ENCODE measurements at places on chromosomes 16 and 17.
A peak's percentile ranks its signal among the peaks of the same experiment; 100 is the strongest.

DNA sequence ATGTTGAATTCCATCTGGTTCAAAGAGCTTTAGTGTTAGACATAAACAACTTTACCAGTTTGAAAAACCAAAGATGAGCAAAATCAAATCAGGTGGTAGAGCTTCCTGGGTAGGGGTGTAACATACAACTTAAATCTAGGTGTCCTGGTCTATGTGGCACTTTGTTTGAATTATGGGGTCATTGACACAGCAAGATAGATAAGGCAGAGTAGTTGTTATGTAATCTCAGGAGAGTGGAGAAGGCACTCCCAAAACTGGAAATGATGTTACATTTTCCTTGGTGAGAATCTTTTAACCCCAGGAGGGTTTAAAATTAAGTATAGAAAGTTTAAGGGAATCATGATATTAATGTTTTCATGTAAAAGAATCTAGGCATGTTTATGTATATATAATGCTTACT lies 31.9 kb downstream of the CCDC42 start:
- no peak for DNase-seq

- no peak for DNase-seq
Measured at GRCh38 chr16:56389554-56389953, 35.8 kb downstream of the AMFR start.

DNA sequence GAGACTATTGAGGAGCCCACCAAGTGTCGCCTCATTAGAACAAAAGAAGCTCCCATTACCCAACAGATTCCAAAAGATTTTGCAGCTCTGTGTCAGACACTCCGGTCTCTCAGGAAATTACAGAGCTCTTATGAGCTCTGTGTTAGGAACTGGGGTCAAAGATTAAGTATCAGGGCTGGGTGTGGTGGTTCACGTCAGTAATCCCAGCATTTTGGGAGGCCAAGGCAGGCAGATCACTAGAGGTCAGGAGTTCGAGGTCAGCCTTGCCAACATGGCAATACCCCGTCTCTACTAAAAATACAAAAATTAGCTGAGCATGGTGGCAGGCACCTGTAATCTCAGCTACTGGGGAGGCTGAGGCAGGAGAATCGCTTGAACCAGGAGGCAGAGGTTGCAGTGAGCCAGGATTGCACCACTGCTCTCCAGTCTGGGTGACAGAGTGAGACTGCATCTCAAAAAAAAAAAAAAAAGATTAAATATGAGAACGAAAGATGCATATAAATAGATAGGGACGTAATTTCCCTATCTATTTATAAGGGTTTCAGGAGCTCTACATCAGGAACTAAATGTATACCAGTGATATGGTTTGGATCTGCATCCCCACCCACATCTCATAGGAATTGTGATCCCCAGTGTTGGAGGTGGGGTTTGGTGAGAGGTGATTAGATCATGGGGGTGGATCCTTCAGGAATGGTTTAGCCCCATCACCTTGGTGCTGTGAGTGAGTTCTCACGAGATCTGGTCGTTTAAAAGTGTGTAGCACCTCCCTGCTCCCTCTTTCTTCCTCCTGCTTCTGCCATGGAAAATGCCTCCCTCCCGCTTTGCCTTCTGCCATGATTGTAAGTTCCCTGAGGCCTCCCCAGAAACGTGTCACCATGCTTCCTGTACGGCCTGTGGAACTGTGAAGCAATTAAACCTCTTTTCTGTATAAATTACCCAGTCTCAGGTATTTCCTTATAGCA lies 111.4 kb downstream of the PRKCA start:
- no peak for DNase-seq

GRCh38 chr16:20833086-20833485 lies 26.8 kb downstream of the REXO5 start:
- DNase-seq: no peak

DNA sequence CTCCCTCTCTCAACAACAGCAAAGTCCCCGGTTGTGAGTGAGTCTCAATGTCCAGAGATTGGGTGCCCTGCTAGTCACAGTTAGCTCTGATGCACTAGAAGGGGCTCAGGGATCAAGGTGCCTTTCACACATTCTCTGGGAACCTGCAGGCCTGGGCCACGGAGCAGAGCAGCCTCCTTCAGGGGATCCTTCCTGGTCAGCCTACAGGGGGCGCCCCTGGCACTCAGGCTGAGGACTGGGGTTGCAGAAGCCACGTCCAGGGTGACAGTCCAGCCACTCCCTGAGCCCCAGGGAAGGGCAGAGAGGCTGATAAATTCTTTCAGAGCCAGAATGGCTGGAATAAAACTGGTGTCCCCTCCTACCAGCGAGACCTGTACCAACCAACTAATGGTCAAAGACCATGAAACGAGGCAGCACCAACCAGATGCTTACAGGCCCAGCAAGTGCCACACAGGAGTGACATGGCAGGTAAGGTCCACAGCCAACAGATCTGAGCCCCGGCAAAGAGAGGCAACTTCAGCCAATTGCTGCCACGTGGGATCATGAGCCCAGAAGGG lies 43.5 kb downstream of the ST3GAL2 start:
- peak; percentile 55 for DNase-seq

DNA sequence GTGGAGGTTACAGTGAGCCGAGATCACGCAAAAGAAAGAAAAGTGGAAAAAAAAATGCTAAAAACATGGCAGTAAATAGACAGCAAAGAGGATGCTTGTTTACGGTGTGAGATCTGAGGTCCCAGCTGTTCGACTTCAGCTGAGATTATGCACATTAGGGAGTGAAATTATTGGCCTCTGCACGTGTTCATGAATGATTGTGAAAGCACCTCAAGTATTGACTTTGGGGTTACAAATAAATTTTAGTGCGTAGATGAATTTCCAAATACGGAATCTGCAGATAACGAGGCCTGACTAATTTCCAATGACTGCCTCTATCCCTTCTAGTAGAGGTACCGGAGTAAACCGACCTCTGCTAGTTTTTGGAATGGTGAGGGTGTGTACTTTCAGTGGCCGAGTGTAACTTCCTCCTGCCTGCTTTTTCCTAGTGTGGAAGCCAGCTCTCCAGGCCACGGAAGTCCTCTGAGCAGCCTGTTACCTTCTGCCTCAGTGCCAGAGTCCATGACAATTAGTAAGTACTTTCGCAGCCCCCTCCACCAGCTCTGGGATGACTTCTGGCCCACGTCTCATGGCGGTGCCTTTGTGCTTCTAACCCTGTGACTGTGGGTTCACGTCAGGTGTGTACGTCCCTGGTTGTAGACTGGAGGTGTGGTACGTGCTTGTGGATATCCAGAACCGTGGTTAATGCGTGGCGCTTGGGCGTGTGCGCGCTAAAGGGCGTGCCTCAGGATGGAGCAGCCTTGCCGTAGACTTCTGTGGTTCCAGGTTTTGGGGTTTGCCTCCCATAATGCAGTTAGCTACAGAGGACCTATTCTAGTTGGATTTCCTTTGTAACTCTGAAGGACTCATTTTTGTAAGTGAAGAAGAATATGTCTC lies 102.1 kb downstream of the SNX29 start:
- no peak for DNase-seq

DNA sequence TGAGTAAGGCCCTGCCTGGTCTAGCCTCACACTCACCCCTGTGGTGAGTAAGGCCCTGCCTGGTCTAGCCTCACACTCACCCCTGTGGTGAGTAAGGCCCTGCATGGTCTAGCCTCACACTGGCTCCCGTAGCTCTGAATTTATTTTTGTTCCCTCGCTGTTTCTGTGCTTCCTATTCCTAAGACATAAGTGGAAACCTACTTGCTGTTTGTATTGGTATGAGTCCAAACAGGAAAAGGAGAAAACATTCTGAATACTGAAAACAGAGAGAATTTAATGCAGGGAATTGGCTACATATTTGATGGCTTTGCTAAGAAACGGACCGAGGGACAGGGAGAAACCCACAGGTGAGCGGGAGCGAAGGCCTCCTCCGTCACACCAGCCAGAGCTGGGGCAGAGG lies 267.8 kb downstream of the FOXL1 start:
- no peak for DNase-seq

GRCh38 chr16:70162041-70162451 lies 11.5 kb upstream of the CLEC18C start:
- no peak for DNase-seq

GRCh38 chr16:21568502-21569189 lies 30.7 kb upstream of the METTL9 start:
- DNase-seq: no peak

- no peak for DNase-seq
Measured at GRCh38 chr17:73482894-73483293, 161.4 kb downstream of the SDK2 start.

DNA sequence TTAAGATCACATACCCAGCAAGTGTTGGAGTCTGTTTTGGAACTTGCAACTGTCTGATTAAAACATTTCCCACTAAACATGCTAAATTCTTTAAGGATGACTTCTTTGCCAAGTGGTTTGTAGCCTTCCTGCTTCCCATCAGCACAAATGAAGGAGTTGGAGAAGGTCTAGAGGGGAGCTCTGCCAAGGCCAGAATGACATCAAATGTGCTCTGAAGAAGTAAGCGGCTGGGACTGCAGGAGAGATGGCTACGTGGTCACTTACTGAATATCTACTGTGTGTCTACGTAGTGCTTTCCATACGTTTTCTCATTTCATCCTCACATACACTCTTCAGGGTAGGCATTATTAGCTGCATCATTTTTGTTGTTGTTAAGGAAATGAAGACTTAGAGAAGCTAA lies 135.7 kb upstream of the NLRP1 start:
- DNase-seq: no peak

- no peak for DNase-seq
Measured at GRCh38 chr17:20935740-20936139, 107.1 kb downstream of the USP22 start.

GRCh38 chr17:31693433-31694220 lies 165.4 kb downstream of the COPRS start:
- no peak for DNase-seq

DNA sequence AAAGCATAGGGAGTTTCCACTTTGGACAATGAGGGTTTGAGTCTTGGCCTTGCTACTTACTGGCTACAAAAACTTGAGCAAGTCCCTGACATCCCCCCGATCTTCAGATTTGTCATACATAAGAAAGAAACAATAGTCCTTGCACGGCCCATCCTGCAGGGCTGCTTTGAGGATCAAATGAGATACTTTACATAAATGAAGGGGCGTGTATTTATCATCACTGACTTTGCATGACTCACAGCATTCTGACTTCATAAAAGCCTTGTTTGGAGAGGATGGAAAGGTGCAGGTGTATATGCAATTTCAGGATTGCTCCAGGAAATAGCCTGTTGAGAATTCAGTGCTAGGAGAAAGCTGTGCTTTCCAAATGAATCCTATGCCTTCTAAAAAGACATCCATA lies 465.0 kb upstream of the MAF start:
- no peak for DNase-seq

DNA sequence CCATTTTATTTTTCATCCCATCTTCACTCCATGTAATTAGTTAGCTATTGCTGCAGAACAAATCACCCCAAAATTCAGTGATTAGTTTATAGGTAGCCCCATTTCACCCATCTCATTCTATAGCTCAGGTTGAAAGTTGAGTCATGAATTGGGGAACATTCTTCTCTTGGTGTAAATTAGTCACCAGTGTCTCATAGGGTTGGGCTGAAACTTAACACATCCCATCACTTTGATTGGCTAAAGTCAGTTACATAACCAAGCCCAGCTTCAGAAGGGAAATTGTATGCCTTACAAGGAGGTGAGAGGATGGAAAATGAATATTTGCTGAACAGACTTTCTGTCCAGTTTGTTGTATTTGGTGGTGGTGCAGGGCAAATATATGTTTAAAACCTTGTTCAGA lies 477.5 kb downstream of the WWOX start:
- DNase-seq: no peak

DNA sequence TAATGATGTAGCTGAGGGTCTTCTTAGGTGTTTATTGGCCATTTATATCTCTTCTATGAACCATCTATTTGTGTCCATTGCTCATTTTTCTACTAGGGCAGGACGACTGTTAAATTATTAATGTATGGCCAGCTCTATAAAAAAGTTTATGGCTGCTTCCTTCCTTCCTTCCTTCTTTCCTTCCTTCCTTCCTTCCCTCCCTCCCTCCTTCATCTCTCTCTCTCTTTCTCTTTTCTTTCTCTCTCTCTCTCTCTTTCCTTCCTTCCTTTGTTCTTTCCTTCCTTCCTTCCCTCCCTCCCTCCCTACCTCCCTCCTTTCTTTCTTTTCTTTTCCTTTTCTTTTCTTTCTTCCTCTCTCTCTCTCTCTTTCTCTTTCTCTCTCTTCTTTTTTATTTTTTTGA lies 17.2 kb upstream of the NDEL1 start:
- DNase-seq: no peak

GRCh38 chr16:49664221-49665215 lies 191.4 kb downstream of the ZNF423 start:
- DNase-seq: peak; percentile 70

- no peak for DNase-seq
Measured at GRCh38 chr16:59881376-59881775, 1147.3 kb upstream of the GOT2 start.

DNA sequence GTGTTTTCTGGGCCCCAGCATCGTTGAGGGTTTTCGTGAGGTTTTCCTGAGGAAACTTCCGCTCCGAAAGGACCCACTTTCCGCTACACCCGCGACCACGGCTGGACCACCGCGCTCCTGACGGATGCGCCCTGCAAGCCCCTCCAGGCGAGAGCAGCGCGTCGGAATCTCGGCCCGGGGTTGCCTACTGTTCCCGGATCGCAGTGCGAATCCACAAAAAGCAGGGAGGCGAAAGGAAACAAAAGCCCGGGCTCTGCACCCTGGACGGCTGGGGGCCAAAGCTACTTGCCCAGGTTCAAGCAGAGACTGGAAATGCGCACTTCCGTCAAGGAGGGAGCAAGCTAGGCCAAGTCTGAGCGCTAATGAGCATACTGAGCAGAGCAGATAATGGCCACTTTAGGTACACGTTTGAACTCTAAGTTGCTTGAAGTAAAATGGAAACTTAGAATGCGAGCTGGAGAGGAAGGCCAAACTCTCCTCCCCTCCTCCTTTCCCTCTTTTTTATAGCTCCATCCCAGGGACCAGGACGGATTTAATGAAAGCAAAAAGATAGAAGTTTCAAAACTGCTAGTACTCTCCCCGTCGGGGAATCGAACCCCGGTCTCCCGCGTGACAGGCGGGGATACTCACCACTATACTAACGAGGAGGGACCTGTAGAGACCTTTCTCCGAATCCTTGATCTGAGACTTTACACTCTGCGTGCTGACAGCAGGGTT lies 11.4 kb upstream of the AURKB start:
- peak; percentile 84 for DNase-seq

DNA sequence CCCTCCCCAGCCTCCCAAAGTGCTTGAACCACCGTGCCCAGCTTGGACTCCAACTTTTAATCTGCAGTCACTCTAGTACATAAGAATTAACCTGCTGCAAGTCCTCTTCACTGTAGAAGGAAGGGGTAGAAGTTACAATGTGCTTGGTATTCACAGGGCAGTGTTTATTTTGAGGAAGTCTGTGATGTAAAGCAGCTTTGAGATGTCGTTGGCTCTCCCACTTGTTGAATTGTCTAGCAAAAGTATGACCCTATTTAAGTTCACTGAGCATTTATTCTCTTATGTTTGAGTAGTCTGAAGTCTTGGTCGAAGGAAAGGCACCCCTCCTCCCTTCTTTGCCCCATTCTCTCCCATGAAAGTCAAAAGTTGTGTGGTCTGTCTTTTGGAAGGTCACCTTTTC lies 28.2 kb downstream of the SF3B3 start:
- no peak for DNase-seq

GRCh38 chr16:77928096-77928495 lies 94.3 kb upstream of the CLEC3A start:
- no peak for DNase-seq
